Endothelial cell of coronary artery (primary cell): ENCODE measurements at places on chromosomes 12 and 14. TPM values are rescaled to one million over a fixed set of nuclear protein-coding genes. Genes with fewer than 3 reads are reported as not detected.

SOCS4 gene
- total RNA-seq, result 17.6 and 21.6 TPM in 2 replicates

KERA gene
- total RNA-seq, result not detected in 2 replicates

APOF gene
- not detected in 2 replicates for total RNA-seq

CAPZA3 gene
- not detected in 2 replicates for total RNA-seq

BHLHE41 gene
- 0.09 and 0.19 TPM in 2 replicates for total RNA-seq

LUM gene
- 0.18 and 1.2 TPM in 2 replicates for total RNA-seq

GDF3 gene
- 0.18 TPM in 1 of 2 replicates, not detected in the other for total RNA-seq

ITGB7 gene
- 0.18 and 0.38 TPM in 2 replicates for total RNA-seq

RABGGTA gene
- 20.5 and 21.1 TPM in 2 replicates for total RNA-seq

LTB4R2 gene
- 2.9 and 5.6 TPM in 2 replicates for total RNA-seq
